ENCODE measurements at places on chromosomes 4 and X.

DNA sequence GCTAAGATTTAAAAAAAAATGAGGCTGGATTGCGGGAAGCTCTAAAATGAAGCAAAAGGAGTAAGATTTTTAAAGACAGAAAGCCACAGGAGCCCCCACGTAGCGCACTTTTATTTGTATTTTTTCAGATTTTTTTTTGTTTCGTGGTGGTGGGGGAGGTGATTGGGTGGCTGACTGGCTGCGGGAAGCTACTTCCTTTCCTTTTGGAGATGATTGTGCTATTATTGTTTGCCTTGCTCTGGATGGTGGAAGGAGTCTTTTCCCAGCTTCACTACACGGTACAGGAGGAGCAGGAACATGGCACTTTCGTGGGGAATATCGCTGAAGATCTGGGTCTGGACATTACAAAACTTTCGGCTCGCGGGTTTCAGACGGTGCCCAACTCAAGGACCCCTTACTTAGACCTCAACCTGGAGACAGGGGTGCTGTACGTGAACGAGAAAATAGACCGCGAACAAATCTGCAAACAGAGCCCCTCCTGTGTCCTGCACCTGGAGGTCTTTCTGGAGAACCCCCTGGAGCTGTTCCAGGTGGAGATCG lies 908 bp downstream of the PCDH10 start:
- DNase-seq = peak; percentile 25

DNA sequence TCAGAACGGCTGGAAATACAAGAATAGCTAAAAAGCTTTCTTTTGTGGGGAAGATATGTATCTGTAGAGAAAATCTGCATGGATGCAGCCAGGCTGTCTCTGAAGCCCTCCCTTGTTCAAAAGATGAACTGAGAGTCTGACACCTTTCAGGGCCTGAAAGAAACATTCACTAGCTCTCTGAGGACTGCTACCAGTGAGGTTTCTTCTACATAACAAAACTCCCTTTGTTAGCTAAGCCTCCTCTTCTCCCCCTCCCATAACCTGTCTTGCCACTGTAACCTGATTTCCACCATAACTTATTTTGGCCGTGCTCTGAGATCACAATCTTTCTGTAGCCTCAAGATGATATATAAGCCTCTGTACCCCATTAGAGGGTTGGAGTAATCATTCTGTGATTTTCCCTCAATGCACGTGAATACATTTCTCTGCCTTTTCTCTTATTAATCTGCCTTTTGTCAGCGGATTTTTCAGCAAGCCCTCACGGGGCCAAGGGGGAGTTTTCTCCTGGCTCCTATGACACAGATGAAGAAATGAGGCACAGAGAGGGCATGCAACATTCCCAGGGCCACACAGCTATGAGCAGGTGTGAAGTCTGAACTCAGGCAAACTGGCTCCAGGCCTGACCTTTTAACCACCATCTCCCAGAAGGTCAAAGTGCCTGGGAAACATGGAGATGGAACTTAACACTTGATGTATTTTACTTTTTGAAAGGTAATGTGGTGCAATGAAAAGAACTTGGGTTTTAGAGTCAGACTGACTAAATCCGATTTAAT lies 161.6 kb upstream of the PRDX4 start:
- no peak for DNase-seq

DNA sequence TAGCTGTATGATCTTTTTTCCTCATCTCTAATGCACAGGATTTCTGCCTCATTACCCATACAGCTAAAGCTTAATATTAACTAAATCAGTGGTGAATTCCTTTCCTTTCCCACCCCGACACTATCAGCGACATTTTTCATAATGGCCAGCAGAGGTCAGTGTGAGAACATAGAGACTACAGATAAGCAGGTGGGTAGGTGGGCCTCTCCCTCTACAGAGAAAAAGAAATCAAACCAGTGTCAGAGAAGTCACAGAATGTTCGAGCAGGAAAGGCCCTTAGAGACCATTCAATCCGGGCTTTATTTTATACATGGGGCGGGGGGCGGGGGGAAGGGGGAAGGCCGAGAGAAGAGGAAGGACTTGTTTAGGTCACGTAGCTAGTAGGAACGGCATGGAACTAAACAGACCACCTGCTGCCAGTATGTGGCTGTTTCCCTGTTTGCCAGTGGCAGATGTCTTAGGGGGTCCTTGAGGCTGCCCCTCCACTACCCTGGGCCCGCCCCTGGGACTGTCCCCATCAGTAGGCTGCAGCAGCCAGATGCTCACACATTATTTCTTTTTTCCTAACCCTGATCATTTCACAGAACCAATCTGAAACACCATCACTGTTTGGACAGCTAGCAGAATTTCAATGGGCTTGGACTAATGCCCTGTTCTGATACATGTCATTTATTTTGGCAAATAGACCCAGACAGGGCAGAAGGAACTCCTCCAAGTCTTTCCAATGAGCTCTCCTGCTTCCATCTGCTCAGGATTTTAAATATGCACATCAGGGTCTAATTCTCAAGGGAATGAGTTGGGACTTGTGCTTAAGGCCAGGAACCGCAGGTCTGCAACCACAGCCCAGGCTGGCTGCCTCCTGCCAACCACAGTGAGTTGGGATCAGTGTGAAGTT lies 133.4 kb downstream of the ATG4A start:
- DNase-seq = no peak

- no peak for DNase-seq
These were observed 204.9 kb upstream of the GALNT7 start for GRCh38 chr4:172963498-172964294.

DNA sequence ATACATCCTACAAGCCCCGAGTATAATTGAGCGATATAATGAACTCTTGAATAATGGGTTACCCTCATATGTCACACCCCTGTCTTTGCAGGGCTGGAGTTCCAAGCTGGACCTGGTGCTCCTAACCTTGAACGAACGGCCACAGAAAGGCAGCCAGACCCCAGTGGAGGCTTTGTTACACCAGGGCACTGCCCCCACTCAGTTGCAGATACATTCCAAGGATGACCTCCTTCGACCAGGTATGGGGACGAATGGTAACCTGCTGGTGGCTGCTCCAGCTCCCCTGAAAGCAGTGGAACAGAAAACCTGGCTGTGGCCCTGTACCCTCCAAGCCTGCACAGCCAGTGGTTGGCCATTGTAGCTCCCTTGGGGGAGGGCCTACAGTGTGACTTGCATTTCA lies 56.6 kb upstream of the CCDC149 start:
- DNase-seq = no peak

DNA sequence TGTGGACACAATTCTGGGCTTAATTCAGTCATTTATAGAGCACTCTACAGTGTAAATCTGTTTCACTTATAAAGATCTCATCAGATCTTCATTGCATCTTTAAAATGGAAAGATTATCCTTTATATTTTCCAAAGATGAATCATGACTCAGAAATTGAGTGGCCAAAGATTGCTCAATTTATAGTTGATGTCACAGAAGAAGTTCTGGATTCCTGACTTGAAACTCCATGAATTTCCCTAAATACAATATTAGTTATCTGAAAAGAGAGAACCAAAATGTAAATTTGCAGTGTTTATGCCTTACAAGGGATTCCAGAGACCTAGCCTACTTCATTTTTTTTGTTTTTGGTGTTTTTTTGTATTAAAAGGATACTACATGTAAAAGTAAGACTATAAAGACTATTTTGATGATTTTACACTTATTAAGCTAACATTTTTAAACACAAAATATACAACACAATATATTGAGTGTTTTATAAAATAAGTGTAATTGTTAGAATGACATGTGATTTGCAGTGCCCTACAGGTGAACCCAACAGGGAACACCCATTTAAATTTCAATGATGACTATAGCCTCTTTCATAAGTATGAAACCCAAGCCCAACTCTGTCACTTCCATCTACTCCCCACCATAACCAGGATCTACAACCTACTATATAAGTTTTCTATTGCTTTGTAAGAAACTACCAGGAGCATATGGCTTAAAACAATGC lies 183.5 kb downstream of the PCDH7 start:
- DNase-seq = no peak

- no peak for DNase-seq
These were observed 35.8 kb downstream of the RHOH start for GRCh38 chr4:40232610-40233009.

DNA sequence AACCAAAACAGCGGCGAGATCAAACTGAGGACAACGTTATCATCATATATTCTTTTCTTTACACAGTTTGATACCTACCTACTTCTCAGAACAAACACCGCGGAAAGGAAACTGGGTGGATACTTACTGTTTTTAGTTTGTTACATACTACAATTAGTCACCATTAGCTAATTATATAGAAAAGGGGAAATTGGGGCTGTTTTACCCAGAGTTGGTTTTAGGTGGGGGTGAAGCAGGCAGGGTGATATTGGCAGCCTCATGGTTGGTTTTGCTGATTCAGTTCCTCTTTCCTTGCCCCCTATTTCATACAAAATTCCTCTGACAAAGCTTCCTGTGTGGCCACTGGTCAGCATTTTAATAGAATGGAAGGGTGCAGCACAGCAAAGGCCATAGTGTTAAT lies 77.8 kb downstream of the SORBS2 start:
- DNase-seq = no peak

- no peak for DNase-seq
These were observed 64.8 kb downstream of the MAD2L1 start for GRCh38 chr4:120001850-120002249.

DNA sequence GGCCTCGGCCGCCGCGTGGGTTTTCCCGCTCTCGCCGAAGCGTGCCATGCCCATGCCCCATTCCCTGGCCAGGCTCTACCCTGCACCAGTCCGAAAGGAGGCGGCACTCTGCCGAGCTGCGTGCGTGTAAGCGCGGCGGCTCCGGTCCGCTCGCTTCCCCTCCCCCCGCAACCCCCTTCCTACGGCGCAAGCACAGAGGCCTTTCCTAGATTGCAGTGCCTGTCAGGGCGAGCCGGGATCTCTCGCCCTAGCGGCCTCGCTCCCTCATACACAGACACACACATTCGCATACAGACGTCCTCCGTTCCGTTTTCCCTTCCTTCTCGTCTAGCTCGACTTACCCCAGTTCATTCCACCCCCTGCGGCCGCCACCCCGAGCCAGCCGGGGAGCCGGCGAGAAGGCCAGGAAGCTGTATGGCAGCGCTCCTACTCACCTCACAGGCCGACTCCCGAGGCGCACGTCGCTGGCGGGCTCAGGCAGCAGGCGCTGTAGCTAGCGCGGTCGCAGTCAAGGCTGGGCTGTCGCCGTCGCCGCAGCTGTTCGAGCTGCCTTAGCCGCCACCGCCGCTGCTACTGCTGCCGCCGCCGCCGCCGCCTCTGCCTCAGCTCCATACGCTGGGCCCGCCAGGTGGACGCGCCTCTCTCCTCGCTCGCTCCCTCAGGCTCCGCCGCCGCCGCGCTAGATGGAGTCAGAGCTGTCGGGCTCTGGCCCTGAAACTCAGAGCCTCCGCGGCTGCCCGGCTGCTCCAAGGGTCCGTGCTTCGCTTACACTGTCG lies 615 bp downstream of the NEXMIF start:
- peak; percentile 58 for DNase-seq

GRCh38 chr4:62909238-62909637 lies 1500.0 kb downstream of the TECRL start:
- DNase-seq = no peak

GRCh38 chrX:148284821-148285220 lies 215.6 kb upstream of the AFF2 start:
- no peak for DNase-seq

DNA sequence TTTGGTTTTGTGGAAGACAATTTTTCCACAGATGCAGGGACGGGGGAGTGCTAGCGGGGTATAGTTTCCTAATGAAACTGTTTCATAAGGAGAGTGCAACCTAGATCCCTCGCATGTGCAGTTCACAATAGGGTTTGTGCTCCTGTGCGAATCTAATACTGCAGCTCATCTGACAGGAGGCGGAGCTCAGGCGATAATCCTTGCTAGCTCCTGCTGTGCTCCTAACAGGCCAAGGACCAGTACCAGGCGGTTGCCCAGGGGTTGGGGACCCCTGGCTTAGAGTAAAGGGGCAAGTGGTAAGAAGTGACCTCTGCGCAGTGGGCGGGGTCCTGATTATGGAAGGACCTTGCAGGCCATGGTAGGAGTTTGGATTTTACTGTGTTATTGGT lies 3.8 kb downstream of the SCML1 start:
- no peak for DNase-seq

DNA sequence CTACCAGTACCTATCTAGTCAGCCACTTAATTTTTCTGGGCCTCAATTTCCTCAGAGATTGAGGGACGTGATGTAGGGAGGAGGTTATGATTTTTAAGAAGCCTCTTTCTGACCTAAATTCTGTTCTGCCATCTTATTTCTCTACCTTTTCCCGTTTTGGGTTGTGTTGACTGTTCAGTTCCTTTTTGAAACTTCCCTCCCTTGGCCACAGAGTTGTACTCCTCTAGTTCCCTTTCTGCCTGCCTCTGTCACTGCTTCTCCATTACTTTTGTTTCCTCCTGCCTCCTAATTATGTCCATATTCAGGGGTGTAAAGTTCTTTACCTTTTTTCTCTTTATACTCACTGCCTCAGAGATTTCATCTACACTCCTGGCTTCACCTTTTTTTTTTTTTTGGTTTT lies 25.4 kb downstream of the CLCN5 start:
- DNase-seq = no peak

- DNase-seq = no peak
These were observed 557 bp downstream of the PIGG start for GRCh38 chr4:499567-499966.

- peak; percentile 26 for DNase-seq
These were observed 58.2 kb downstream of the WDR17 start for GRCh38 chr4:176123710-176124407.

DNA sequence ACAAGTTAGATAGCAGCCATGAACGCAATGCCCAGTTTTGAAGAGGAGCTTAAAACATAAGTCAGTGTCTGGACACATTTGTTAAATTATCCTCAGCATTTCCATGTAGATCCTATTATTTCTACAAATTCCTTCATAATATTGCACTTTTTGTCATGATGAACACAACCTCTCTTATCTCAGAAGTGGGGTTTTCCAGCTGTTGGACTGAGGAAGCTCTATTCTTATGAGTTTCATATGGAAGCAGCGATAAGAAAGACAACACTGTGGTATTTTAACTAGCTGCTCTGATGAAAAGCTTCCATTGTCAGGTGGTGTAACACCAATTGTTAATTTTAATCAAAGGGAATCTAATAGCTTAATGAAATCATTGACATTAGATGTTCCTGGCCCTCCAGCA lies 308.7 kb downstream of the GBA3 start:
- DNase-seq = no peak

GRCh38 chr4:119726505-119726904 lies 97.9 kb upstream of the PDE5A start:
- no peak for DNase-seq

- DNase-seq = no peak
These were observed 2.6 kb downstream of the SLC9B2 start for GRCh38 chr4:103073792-103074438.

GRCh38 chr4:184298254-184298653 lies 80.6 kb upstream of the ENPP6 start:
- no peak for DNase-seq

GRCh38 chr4:147108409-147108808 lies 162.7 kb upstream of the TTC29 start:
- no peak for DNase-seq

GRCh38 chrX:5341902-5342301 lies 886.8 kb downstream of the NLGN4X start:
- no peak for DNase-seq

Measured in kidney (tissue), 22 donors.